ENCODE measurements at places on chromosomes 7 and 10.

- no peak for DNase-seq
Observed at GRCh38 chr10:32348297-32349198, 1.6 kb upstream of the EPC1 start.

DNA sequence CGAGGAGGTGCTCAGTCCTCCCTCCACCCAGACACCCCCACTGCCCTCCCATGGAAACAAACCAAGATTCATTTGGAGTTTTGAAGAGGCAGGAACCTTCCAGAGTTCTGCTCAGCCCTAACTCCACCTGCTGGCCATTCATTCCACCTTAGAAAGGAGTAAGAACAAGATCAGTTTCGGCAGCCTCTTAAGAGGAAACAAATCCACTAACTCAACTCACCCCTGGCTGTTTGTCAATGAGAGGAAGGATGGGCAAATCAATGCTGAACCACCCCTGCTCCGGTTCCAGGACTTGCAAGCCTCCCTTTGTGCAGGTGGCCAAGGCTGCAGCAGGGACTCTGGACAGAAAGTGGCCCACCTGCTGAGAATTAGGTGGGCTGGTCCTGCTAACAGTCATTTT lies 26.2 kb downstream of the CCDC3 start:
- no peak for DNase-seq

DNA sequence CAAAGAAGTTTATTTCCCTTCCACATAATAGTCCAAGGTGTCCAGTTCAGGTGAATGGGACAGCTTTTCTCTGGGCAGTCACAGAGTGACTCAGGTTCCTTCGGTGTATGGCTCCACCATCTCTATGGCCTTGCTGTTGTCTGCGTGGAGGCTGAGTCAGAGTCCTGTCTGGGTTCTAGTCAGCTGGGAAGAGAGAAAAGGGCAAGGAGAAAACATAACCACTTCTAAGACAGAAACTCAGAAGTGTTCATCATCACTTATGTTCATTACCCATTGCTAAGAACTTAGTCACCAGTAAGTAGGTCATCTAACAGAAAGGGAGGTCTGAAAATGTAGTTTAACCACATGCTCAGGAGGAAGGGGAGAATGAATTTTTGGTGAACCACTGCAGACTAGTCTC lies 32.4 kb upstream of the CCDC7 start:
- peak; percentile 97 for DNase-seq

GRCh38 chr7:153858355-153858754 lies 193.8 kb upstream of the DPP6 start:
- peak; percentile 50 for DNase-seq

- DNase-seq, result peak; percentile 28
Observed at GRCh38 chr10:103554488-103555324, 61.2 kb downstream of the NEURL1 start.

- peak; percentile 71 for DNase-seq
Observed at GRCh38 chr7:39650676-39651075, 27.3 kb downstream of the RALA start.

DNA sequence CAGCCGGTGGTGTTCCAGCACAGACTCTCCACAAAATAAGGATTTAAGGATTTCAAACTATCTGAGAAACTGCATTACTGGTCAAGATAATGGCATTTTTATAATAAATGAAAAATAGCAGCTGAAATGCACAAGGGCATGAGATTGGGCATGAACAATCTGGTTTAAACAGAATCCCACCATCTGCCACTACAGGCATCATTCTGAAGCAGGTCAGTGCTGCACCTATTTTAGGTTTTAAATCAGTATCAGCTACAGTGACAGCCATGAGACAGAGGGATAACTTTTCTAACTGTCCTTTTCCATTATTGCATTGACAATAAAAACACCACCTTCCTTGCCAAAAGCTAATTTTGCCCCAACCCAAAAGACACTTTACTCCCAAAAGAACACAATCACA lies 186.8 kb downstream of the ETV1 start:
- DNase-seq, result no peak

GRCh38 chr10:110207011-110207804 lies at the start of gene MXI1:
MXI1 (plus strand) TSS chr10:110207605; CDS start chr10:110207809, 204 bp downstream.
- DNase-seq, result peak; percentile 82

- DNase-seq, result no peak
Observed at GRCh38 chr10:132899054-132899750, 43.2 kb downstream of the CFAP46 start.

GRCh38 chr7:463817-464453 lies 55.7 kb downstream of the PDGFA start:
- DNase-seq, result no peak

- DNase-seq, result peak; percentile 60
Observed at GRCh38 chr7:103573479-103574058, 127.6 kb upstream of the SLC26A5 start.

DNA sequence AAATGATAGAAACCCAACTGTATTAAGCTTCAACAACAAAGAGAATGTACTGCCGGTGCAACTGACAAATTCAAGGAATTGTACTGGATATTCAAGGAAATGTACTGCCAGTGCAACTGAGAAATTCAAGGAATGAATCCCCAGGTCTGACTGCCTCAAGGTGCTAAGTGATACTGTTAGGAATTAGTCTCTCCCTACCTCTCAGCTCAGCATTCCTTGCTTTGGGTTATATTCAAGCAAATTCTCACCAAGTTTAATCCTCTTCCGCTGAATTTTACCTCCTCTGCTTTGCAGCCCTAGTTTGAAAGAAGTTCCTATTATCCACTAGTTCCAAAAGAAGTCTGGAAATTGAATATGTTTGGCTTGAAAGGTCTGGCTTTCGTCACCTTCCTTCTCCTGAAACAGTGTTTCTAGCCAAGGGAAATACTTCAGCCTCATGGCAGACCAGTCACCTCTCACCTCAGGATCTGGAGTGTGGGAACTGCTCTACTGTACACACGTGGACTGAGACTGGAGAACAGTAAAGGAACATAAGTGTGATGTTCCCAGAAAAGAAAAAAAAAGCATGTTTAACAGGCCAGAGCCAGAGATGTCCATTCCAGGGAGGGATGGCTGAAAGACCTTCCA lies 60.4 kb downstream of the SORCS1 start:
- DNase-seq, result no peak

DNA sequence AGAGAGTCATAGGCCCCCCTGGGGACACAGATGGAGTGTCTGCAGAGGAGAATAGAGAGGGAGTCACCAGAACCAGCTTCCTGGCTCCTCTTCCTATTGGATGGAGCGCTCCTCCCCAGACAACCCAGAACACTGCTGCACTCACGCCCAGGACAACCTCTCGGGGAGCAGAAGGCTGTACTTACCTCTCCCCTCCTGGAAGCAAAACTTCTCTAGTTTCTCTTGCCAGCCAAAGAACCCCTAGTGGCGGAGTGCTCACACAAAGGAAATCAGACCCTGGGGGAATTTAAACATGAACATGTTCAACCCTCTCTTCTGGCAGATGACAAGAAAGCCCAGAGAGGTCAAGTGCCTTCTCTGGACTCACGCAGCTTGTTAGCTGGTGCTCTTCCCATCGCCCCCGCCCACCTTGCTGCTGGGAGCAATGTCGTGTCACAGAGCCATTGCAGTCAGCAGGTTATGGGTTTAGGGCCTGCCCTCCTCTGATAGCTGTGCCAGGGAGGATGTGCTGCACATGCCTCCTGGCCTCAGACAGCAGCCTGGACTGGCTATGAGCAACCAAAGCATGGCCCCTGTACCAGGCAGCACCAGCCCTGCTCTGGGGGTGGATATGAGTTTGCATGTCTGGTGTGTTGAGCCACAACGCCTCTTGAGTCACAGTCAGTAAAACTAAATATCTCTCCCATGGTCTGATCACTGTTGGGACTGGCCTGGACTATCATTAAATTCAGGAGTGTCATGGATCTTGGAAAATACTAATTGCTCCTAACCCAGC lies 84.4 kb downstream of the SLIT1 start:
- no peak for DNase-seq

DNA sequence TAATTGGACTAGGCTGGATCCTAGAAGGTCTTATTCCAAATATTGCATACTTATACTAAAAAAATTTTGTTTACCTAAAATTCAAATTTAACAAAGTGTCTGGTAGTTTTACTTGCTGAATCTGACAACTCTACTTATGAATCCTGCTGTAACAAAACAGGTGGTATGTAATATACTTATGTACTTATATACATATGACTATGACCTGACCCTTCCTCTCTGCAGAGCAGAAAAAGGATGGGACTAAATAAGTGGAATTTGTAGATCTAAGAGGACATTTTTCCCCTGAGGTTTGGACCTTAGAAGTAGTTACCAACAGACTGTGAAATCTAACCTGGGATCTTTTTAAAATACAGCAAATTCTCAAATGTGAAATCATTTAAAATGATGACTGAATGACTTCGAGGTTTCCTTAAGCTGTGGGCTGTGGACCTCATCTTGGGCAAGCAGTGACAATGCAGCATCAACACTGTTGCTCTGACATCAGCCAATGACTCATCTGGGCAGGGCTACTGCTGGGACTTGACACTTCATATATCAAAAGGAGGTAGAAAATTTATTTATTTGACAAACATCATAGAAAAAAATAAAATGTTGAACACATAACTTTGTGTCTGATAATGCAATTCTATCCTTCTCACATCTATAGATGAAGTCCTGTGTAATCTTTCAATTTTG lies 73.6 kb downstream of the RELN start:
- DNase-seq, result no peak

DNA sequence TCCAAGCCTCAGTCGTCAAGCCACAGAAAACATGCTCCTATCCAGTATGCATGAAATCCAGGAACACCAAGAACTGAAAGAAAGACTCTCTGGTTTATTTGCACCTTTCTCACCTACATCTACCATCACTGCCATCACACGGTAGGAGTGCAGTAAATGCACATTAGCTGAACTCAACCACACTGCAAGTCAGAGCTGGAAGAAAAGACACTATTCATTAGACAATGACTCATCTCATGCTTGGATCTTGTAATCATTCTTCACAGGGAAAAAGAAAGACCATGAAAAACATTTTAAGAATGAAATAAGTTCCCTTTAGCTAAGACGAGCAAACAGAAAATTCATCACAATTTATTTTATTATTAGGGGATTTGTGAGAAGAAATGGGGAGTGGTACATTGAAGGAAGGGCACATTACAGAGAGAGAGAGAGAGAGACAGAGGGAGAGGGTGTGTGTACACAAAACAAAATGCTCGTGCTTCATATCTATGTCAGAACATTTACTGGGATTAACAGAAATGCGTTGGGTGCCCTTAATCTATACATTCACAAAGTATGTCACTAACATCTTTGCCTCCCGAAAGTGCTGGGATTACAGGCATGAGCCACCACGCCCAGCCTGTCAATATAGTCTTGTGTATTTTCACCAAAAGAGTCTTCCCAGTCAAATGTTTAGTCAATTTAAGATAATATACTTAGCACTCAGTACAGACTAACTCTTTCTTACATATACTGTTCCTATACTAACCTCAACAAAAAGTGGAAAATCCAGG lies 324.9 kb downstream of the PARD3 start:
- peak; percentile 74 for DNase-seq

- no peak for DNase-seq
Observed at GRCh38 chr10:110241841-110242240, 34.4 kb downstream of the MXI1 start.

DNA sequence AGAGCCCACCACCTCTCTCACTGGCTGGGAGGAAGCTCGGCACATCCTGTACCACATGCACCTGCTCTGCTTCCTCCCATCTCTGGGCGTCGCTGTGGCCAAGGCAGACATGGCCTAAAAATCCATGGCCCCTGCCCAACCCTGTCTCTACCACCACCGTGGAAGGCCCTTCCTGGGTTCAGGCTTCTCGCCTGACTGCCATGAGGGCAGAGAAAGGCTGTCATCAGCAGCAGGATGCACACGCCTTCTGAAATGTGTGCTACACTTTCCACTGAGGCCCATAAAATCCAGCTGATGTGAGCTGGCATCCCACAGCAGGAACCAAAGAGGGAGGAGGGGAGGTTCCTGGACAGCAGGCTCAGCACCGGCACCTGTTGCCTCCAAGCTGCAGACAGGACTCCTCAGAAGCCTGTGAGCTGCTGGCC lies 93.4 kb downstream of the PTPRN2 start:
- no peak for DNase-seq

GRCh38 chr7:100667331-100668068 lies 6.0 kb upstream of the GNB2 start:
- no peak for DNase-seq

DNA sequence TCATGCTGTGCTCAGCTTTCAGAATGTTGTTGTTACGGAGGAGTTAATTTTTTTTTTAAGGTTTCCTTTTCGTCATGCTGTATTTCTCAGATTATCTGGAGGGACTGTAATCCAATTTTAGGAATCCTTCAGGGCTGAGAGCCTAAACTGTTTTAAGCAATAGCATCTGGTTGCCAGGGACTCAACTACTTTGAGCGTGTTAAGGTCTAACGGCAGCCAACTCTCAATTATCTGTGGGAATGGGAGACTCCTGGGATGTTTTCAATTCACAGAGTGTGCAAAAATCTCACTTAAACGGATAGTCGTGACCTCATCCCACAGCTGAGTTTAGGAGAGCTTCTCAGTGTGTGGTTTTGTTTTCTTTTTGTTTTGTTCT lies 291.7 kb downstream of the AUTS2 start:
- DNase-seq, result no peak

- no peak for DNase-seq
Observed at GRCh38 chr10:126036515-126036914, 140.2 kb downstream of the FANK1 start.

GRCh38 chr10:130804281-130804680 lies 507.2 kb downstream of the TCERG1L start:
- DNase-seq, result no peak

DNA sequence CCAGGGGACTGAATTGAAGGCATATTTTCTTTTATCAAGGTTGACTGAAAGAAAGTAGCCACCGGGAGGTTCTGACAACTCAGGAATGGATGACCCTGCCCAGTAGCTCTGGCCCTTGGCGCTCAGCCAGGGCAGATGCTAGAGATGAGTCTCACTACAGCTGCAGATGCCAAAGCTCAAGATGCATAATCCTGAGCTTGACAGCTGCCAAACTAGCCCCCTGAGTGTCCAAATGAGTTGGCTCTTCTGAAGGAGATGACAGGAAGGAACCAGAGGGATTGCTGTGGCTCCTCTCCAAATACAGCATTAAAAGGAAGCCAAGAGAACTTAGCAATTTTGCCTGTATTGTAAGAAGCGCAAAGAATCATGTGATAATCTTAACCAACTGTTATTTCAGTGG lies 78.4 kb downstream of the NXPH1 start:
- DNase-seq, result no peak

- DNase-seq, result no peak
Observed at GRCh38 chr7:98826811-98827231, 43.0 kb downstream of the TMEM130 start.

DNA sequence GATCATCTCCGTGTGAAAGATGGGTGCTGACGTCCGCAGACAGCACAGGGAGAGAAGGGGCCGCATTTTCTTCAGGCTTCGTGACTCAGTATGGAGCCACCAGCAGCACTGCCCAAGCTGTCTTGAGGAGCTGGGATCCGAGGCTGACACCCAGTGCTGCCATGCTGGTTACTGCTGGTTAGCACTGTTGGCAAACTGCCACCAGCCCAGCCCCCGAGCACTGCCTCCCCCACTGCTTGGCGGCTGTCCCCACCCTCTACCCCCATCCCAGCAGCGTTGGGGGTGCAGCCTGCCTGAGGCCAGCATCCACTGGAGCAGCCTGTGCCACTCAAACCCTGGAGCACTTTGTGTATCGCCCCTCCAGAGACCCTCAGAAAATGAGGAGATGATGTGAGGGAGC lies 35.8 kb upstream of the EN2 start:
- DNase-seq, result no peak

- no peak for DNase-seq
Observed at GRCh38 chr7:23247046-23247602, 549 bp downstream of the GPNMB start.
